AG10803 (cell line): ENCODE measurements at places on chromosomes 16 and 17.

DNA sequence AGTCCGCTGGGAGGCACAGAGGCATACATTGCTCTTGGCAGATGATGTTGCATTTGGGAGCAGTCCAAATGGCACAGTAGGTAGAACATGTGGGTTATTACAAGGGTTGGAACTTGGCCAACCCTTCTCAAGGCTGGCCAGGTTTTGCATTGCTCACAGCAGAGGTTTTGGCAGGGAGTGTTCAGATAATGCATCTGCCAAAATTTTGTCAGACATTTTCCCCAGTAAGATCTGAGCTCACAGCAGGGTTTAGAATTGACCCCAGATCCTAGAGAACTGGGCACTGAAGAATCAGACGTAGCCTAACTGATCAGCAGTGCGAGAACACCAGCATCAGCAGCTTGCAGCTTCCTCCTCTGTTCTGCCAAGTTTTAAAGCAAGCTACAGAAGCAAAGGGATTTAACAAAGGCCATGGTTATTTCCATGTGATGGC is 468.8 kb upstream of the KIF2B start:
- DNase-seq: no peak

DNA sequence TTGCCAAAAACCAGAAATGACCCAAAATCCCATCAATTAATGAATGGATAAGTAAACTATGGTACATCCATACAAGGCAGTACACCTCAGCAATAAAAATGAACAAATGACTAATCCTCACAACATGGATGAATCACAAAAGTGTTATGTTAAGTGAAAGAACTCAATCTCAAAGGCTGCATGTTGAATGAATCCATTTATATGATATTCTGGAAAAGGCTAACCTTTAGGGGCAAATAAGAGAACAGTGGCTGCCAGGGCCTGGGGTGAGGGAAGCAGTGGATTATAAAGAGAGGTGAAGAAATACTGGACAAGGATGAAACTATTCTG is 46.1 kb upstream of the MSI2 start:
- DNase-seq: no peak

DNA sequence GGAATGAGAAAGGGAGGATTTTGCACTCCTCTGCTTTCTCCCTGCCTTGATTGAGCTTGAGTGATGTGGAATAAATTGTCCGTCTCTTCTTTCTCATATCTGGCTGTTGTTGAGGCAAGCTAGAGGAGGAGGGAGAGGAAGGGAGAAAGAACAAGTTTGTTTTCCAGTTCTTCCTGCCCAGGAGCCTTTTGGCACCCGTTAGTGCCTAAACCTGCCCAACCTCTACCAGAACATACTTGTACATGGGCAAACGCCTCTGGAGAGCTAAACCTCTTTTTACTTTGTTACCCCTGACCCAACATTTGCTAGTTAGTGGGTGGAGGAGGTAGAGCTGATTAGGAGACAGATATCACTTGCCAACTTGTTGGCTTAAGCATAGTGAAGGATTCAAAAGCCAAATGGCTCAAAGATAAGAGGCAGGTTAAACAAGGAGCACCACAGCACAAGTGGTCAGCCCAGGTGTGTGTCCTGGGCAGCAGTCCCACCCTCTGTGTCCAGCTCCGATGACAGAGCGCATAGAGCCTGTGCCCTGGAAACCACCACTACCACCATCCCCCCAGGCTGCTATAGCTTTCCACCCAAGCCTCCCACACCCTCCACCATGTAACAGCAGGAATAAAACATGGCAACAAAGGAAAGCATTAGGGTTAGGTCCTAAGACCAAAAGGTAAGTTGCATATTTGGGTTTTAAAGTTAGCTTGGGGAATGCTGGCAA is 6.5 kb downstream of the ODF4 start:
- no peak for DNase-seq

DNA sequence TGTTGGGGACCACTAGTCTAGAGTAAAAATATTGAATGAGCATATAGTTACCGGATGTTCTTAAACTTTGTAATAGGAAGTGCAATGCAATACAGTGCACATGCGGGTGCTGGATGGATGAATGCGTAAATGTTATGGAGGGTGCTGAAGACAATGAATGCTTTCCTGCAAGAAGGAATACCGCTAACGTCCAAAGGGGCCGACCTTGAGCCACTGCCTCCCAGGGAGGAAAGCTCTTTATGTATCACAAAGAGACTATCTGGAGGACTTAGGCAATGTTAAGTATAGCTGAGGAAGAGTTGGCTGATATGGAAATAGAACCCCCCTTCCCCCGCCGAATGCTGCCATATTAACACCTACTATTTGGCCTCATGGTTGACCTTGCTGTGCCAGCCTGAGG is 27.5 kb upstream of the SHCBP1 start:
- no peak for DNase-seq

DNA sequence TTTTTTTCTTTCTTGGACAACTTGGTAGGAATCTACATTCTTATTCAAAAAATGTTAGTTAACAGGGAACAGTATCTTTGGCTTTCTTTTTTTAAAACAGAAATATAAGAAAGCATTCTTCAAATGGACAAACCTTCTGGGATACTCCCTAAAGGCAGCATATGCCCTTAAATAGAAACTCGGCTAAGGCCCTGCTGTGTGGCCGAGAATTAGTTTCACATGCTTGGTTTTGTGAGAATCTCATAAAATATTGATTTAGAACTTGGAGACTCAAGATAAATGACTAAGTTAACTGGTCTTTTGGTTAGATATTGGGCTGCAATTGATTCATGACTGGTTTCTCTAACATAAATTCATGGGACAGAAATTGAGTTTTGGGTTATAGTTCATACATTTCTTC is 359.9 kb upstream of the XYLT1 start:
- DNase-seq: peak; percentile 43
